ENCODE measurements at places on chromosomes 4 and X. TPM values are rescaled to one million over a fixed set of nuclear protein-coding genes. Genes with fewer than 3 reads are reported as not detected.

Gene PDCL2
- total RNA-seq, result not detected

Gene MANBA
- total RNA-seq, result 38.6 TPM

Gene GRIA3
- total RNA-seq, result 1.9 TPM

Gene SORCS2
- total RNA-seq, result 0.19 TPM

Gene TLR3
- total RNA-seq, result 4.1 TPM

Gene FRMD7
- total RNA-seq, result not detected

Gene GLRA2
- not detected for total RNA-seq

Gene STOX2
- 3.7 TPM for total RNA-seq

Gene IBSP
- total RNA-seq, result not detected

Gene STAP1
- total RNA-seq, result 1.0 TPM

Gene HTR2C
- total RNA-seq, result not detected

Gene NSG1
- not detected for total RNA-seq
